ENCODE measurements at places on chromosomes 1 and 21.

DNA sequence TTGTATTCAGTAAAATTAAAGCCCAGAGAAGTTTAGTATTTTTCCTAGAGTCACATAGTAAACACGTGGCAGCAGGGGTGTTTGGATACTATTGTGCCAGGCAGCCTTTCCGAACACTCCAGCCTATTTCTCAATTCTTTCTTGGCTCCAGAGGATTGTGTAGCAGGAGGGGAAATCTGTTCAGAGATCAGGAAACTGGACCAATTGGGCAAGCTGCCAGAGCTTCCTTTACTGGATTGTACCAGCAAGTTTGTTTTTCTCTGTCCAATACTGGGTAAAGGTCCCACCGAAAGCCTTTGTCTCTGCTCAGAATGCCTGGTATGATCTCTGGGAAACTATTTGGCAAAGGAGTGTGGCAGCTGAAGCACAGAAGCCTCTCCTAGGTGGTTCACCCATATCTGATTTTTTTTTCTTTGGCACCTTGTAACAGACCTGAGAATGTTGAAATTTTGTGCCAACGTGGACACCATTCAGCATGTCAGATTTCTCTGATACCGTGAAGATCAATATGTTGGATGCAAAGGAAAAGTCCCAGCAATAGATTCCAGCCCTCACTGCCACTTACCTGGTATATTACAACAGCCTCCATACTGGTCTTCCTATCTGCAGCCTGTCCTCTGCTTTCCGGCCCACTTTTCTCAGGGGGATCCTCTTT is 126.2 kb downstream of the FGGY start:
- no peak for DNase-seq

- no peak for DNase-seq
These were observed 73.7 kb upstream of the UBE2U start for GRCh38 chr1:64129701-64130100.

GRCh38 chr1:175045097-175045496 is 21.9 kb upstream of the MRPS14 start:
- no peak for DNase-seq

DNA sequence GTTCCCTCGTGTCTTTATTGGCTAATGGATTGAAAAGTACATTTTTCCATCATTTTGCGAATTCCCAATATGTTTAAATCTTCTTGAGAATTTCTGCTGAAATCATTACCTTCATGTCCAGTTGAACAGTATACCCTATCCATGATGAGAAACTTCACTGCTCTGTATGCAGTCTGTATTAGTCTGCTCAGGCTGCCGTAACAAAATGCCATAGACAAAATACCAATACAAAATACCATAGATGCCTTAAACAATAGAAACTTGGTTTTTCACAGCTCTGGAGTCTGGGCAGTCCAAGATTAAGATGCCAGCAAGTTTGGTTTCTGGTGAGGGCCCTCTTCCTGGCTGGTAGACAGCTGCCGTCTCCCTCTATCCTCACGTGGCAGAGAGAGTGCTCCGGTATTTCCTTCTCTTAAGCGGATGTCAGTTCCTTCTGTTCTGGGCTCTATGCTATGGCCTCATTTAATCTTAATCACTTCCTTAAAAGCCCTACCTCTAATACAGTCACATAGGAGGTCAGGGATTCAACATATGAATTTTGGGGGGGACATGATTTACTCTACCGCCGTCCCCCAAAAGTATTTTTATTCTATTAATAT is 27.0 kb downstream of the CXADR start:
- no peak for DNase-seq

DNA sequence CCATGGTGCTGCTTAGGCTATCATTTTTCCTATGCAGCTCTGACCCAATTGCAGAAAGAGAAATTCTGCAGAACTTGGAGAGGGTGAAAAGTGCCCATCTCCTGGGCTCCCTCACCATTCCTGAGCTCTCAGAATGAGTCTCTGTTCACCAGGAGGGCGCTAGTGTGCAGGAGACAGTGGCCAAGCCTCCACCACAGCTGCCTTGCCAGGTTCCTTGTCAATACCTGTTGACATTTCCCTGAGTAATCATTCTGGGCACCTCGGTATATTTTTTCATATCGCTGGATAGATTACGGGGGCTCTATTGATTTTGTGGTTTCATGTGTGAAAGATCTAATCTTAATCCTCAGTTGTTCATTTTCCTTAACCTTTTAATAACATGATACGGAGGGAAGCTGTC is 13.0 kb upstream of the C8B start:
- no peak for DNase-seq

- no peak for DNase-seq
These were observed 215.4 kb upstream of the PROX1 start for GRCh38 chr1:213772128-213773063.

GRCh38 chr21:42681296-42682206 is 28.1 kb downstream of the PDE9A start:
- DNase-seq: no peak
